Anterior cingulate cortex (tissue), 58 donors: ENCODE measurements at places on chromosomes 1 and 21.
A peak's percentile ranks its signal among the peaks of the same experiment; 100 is the strongest.

DNA sequence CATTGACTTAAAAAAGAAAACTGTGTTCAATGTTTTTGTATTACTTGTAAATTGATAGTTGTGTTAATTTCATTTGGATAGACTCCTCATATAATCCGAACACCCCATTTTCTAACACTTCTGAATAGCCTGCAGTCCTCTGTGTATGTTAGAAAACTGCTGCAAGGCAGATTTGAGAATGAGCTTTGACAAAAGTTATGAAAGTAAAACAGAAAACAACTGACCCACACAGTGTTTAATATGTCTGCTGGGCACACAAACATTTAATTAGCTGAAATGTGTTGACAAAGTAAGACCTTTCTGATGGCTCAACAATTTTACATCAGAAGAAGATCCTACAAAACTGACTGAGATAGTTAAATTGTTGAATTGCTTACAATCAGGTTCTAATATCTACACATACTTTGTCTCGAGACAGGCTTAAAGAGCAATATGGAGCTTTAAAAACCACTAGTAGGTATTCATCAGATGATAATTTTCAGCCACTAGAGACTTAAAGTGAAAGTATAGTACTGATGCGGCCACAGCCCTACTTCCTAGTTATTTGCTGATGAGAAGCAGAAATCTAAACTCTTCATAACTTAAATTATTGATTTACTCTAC, 40.0 kb upstream of the PRMT6 start:
- no peak for DNase-seq

GRCh38 chr1:102435483-102435882, 438.8 kb upstream of the OLFM3 start:
- DNase-seq, result no peak

DNA sequence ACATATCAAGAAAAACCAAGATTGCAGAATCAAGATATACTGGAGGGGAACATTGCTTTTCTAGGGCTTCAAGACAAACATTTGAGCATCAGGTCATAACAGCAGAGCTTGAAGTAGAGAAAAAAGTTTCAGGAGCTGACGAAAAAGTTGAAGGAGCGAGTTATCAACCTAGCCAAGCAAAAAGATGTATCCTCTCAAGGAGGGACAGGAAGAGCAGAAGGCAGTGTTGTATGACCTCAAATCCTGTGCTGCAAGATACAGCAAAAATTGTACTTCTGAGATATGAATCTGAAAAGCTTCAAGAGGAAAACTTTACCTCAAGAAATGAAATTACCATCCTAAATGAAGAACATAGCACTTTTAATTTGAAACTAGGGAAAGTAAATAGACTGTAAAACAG, 153.1 kb downstream of the AK5 start:
- DNase-seq, result no peak

- no peak for DNase-seq
These were observed 39.6 kb downstream of the SLC45A1 start for GRCh38 chr1:8357329-8358101.

DNA sequence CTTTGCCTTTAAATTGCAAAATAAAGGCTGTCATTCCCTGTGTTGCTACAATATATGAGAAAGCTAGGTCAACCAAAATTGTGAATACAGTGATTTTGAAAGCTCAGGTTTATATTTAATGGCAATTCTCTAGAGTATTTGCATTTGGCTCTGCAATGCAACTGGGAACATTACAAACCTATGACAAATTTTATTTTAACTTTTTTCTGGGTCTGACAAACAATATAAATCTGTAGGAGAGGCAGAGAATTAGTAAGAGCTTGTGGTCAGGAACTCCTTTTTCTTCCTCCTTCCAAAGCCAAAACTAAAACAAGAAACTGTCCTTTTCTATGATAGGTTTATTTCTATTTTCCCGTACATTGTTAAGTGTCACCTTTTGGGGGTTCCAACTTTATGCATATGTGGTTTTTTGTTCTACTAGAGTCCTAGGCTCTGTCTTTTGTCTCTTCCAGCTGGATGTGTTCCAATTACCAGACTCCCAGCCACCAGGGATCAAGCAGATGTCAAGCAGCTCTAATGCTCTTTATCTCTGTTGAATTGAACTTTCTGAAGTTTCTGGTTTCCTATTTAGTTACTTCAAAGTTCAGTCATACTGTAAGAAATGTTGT, 106.9 kb downstream of the ASH1L start:
- DNase-seq, result no peak

DNA sequence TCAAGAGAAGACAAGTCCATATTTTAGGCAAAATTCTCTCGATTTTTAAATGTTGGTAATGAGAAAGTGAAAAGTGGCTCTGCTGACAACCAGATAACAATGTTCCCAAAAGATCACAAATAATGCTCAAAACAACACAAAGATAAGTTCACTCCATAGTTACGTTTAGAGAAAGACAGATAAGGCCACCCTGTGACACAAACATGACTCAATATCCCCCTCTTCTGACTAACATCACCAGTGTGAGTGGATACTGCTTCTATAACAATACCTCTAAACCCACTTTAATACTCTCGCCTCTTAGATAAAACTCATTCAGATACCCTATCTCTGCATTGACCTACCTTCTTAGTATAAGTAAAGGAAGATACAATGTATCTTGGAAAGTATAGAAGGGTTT, 51.2 kb upstream of the RGS7 start:
- DNase-seq, result no peak

DNA sequence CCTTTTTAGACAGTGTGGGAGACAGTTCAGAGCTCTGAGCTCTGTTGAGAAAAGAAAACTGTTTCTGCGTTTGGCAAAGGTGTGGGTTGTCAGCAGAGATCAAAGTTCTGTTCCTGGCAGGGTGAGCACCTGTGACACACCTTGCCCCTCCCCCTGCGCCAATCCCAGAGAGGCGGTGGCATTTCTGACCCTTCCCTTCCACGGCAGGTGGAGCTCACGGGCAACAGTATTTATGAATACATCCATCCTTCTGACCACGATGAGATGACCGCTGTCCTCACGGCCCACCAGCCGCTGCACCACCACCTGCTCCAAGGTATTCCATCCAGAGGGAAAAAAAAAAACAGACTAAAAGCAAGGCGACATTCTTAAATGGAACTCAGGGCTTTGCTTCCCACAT, 20.7 kb downstream of the SIM2 start:
- no peak for DNase-seq

GRCh38 chr1:43764581-43764980, 57.2 kb downstream of the ST3GAL3 start:
- DNase-seq, result no peak

- DNase-seq, result no peak
These were observed 71.0 kb downstream of the MAB21L3 start for GRCh38 chr1:116182019-116182714.

DNA sequence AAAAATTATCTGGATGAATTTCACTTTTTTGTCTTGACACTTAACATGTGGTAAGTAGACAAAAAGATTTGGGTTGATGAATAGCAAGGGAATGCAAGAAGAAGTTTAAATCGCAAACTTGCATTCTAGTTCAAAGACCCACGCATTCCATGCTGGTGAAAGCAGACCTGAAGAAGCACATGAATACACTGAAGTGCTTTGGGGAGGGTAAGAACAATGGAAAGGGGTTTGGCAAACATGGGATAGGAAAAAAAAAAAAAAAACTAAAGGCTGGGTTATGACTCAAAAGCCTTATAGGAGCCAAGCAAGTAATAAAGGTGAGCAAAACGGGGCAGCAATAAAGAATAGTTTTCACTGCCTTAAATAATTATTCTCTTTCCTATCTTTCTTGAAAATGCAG, 450.2 kb downstream of the LMO4 start:
- no peak for DNase-seq

GRCh38 chr1:160169553-160170399, 18.4 kb downstream of the ATP1A4 start:
- DNase-seq, result no peak

DNA sequence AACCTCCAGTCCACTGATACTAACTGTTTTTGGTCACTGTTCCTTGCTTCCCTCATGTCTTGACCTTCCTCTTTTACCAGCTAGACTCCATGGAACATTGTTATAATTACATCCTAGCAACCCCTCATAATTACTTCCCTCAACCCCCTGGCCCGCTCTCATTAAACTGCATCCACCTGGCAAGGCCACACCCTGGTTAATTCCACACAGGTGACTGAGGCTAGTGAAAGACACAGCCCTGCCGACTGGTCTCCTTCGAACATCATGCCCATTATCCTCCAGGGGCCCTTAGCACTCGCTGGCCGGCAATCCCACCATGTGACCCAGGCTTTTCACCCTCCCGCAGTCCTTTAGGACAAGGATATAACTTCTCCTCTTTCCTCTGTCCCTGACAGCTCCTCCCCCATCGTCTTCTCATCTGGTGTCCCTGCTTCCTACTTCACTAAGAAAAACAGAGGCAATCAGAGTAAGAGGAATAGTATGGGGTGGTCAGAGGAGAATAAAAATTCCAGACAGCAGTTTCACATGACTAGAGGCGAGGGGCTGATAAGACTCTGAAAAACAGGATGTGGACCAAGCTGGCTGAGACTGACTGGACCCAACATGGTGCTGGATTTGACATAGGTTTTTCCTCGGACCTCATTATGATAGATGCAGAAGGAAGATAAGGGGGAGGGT, 8.8 kb upstream of the TENT5B start:
- no peak for DNase-seq

DNA sequence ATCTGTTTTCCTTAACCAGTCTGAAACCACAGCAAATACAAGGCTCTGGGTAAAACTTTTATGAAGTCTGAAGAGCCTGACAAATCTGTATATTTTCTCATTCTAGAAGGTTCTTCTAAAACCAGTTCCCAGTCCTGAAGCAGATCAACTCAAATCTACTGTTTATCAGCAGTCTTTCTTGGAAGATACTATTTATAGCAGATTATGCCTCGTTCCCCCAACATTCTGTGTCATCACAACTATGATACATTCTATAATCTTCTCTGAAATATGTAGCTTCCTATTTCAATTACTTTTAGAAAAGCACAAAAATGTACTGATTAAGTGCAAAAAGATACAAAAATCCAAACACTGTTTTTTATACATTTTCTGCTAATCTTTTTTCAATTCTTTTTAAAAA, 67.5 kb downstream of the NIBAN1 start:
- DNase-seq, result no peak

- peak; percentile 57 for DNase-seq
These were observed 47.1 kb downstream of the CTH start for GRCh38 chr1:70458131-70458530.

GRCh38 chr1:235834620-235835019, 32.1 kb downstream of the LYST start:
- no peak for DNase-seq

GRCh38 chr1:125080077-125080476, 3895.3 kb downstream of the SRGAP2C start:
- no peak for DNase-seq

- DNase-seq, result no peak
These were observed 161.6 kb downstream of the ASTN1 start for GRCh38 chr1:177002891-177003290.

DNA sequence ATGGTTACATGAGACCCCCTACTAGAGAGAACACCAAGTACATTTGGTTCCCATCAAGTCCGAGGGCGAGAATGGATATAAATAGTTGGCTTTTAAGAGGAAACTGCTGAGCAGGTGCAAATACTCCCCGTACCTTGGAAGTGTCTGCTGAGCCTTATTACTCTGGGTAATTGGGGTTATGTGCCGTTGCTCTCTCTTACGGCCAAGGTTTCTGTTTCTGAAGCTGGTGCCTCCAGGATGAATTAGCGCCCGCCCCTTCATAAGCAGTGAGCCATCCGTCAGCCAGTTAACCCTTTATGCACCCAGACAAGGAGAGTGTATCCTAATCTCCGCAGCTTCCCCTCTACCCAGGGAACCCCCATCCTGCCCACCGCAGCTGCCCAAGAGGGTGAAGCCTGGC, 90.4 kb upstream of the AJAP1 start:
- DNase-seq, result no peak

- DNase-seq, result no peak
These were observed 436.4 kb downstream of the PTBP2 start for GRCh38 chr1:97157991-97158390.

DNA sequence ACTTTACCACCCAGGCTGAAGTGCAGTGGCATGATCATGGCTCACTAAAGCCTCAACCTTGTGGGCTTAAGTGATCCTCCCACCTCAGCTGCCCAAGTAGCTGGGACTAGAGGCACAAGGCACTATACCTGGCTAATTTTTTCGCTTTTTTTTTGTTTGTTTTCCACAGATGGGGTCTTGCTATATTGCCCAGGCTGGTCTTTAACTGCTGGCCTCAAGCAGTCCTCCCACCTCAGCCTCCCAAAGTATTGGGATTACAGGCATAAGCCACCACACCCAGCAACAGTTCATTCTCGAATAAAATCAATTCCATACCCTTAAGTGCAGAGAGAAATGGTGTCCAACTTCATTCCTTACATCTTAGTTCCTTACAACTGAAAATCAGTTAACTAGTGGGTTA, 24.8 kb downstream of the DCAF8 start:
- no peak for DNase-seq

- no peak for DNase-seq
These were observed 41.6 kb downstream of the ARHGEF16 start for GRCh38 chr1:3495776-3496745.

GRCh38 chr1:6928106-6928885, 143.0 kb downstream of the CAMTA1 start:
- DNase-seq, result no peak

- DNase-seq, result no peak
These were observed 25.5 kb downstream of the CDC14A start for GRCh38 chr1:100377590-100378361.

DNA sequence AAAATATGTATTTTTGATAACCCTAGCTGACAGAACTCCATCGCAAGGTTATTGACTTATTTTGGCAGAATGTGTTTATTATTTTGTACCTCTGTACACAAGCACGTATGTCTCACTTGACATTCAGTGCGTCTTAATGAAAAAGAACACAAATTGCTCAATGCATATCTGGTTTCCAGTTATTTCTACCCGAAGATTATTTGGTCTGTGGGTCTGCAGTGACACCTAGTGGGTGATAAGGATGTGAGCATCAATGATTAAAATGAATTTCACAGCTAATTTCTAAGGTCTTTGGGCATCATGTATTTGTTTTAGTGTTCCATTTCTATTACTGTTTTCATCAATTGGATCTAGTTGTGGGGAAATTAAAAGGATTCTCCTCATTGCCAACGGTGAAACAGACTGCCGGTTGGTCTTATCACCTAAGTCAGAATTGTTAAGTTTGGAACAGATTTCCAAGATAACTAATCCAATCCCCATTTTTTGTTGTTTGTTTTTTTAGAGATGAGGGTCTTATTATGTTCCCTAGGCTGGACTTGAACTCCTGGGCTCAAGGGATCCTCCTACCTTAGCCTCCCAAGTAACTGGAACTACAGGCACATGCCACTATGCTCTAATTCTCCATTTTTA, 13.9 kb downstream of the DDX20 start:
- no peak for DNase-seq
